Stimulated activated CD4-positive, alpha-beta T cell treated with anti-CD3 and anti-CD28 coated beads, TNF-alpha, amount 100 ng/mL, for 48 hours (primary cell): ENCODE measurements at places on chromosomes 4 and X.

- no peak for DNase-seq
These were observed 37.0 kb upstream of the NSG1 start for GRCh38 chr4:4349867-4350266.

GRCh38 chr4:170687751-170688150 is 598.0 kb upstream of the AADAT start:
- DNase-seq, result no peak

DNA sequence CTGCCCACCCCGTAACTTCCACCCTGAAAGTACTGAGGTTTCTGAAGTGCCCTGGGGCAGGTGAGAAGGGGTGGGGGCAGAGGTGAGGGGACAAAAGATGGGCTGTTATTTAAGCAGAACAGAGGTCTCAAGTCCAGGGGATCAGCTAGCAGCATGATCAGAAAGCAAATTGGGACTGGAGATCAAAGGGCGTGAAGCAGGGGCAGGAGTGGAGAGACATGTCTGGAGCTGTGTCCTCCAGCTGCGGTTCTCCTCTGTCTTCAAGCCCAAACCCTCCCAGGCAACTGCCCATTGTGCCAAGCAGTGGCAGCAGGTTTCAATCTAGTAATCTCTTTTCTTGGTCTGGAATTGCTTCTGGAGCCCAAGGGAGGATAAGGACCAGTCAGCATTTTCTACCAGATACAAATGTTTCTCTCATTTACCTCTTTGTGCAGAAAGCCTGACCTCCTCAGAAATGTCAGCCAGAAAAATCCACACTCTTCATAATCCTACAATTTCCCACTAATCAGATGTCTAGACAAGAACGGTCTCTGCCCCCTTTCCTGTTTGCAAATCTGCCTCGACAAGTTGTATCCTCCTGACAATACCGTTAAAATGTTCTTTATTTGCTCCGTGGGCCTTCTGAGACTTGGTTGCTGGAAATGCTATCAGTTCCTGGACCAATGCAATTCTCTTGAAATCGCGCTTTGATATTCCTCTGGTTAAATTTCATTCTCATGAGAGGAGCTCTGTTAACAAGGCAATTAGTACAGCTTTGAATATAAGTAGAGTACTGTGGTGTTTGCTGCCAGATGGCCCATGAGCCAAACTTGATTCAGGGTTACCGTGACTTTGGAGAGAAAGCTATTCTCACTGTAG is 23.2 kb upstream of the RASL11B start:
- no peak for DNase-seq

GRCh38 chr4:128782076-128782715 is 27.3 kb upstream of the JADE1 start:
- no peak for DNase-seq

DNA sequence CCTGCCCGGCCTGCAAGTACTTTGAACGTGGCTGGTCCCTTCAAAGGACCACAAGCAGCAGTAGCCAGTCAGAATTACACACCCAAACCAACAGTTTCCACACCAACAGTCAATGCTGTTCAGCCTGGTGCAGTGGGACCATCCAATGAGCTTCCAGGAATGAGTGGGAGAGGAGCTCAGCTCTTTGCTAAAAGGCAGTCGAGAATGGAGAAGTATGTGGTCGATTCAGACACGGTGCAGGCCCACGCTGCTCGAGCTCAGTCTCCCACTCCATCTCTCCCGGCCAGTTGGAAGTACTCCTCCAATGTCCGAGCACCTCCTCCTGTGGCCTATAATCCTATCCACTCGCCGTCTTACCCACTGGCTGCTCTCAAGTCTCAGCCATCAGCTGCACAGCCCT is 104.4 kb upstream of the MYOZ2 start:
- DNase-seq, result no peak

DNA sequence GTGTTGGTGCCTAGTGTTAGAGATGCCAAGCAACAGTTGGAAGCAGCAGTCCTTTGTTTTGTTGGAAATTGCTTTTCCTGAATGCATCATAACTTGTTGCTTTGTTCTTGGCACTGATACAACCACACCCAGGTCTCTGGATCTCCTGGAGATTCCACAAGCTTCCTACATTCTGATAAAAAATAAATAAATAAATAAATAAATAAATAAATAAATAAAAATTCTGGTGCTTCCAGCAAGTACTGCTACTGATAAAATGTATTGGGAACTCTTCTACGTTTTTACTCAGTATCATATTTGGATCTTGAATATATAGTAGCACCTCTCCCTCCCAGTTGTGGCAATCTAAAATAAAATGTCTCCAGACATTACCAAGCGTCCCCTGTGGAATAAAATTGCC is 62.7 kb upstream of the GRID2 start:
- no peak for DNase-seq

GRCh38 chr4:10730590-10730989 is 46.0 kb upstream of the CLNK start:
- DNase-seq, result no peak

- no peak for DNase-seq
These were observed 1900.8 kb upstream of the PCDH10 start for GRCh38 chr4:131248314-131248713.

- DNase-seq, result no peak
These were observed 8.2 kb upstream of the PWWP3B start for GRCh38 chrX:106159861-106160282.

DNA sequence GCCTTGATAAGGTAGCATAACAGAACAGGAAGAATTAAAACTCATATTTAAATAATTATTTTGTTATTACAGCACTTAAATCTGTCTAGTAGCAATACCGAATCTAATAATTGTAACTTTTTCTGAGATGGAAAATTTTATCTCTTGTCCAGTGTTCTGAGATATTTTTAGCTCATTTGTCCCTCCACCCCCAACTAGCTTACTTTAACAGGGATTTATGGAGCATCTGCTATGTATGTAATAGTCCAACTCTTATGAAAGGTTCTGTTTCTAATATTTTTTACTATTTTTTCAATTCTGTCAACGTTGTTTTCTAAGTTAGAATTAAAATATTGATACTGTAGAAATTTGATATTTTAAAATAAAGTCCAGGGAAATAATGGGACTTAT is 38.2 kb upstream of the NUDT6 start:
- no peak for DNase-seq

GRCh38 chr4:127421437-127421836 is 211.3 kb upstream of the INTU start:
- DNase-seq, result no peak

DNA sequence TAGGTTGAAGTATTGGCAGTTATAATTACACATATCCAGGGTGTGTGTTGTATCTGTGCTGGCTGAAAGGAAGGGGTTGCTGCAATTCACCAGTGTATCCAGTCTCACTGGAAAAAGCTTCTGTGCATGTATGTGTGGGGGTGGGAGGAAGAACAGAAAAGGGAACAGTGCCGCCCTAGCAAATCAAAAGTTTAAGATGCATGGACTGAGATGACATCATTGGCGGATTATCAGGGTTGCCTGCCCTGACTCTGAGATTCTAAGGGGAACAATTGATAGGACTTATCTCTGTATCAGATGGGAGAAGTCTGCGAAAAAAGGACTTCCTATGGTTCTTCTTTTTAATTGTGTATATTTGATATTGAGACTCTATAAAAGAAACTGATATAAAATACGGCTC is 3.5 kb downstream of the SLC25A43 start:
- DNase-seq, result no peak

DNA sequence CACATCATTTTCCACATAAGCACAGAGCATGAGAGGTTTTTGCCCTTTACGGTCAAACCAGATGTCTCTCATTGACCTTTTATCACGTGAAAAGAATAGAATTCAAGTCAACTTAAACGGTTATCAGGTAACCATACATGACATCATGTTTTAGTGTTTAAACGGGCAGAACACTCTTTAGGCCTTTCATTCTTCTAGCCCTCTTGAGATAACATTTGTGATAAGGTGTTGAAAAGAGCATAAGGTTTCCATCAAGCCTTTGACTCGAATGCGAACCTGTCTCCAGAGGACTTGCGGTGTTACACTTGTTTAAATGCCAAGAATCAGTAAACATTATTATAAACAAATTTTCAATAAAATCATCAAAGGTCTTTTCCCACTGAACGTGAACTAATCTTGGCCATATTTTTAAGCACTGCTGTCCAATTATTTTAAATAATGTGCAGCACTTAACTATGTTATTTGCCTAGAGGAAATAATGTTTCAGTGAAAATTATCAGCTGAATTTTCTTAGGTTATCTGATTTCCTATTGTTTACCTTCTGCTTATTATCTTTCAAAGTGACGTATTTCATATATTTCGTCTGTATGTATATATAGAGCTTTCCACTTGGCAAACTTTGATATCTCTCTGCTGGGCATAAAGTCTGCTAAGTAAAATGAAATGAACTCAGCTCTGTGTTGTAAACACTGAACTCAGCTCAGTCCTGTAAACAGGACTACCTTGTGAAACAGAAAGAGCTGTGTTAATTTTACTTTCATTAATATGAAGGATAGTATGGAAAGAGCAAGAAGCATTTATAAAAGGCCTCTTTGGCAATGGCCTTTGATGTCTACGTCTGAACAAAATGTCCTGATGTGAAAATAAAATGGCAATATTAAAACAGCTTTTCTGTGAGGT is 33.3 kb downstream of the TENM3 start:
- no peak for DNase-seq

DNA sequence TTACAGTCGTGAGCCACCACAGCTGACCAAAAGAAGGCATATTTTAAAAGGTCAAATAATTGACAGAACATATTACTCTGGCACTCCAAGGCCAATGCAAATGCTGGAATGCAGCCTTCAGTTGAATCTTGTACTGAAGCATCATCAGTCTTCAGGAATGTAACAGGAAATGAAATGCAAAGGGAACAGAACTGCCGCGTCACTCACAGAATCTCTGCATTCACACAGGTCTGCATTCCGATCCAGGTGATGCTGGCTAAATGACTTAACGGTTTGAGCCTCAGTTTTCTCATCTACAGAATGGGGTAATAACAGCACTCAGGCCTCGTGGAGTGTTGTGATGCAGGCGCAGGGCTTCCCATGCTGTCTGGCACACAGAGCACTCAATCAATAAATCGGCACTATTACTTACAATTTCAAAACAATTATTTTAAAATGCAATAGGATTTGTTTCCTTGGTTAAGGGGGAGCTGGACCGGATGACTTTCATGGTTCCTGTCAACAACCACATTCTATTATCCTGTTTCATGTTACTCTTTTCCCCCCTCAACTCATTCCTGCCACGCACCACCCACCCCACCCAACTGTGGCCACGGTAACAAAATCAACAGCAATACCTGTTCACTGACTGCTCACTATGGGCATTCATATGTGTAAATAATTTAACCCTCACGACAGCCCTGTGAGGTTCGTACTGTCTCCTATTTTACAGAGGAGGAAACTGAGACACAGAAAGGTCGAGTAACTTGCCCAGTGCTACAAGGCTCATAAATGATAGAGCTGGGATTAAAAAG is 32.4 kb downstream of the IGFBP7 start:
- DNase-seq, result no peak

GRCh38 chr4:142065086-142065647 is 428.8 kb downstream of the IL15 start:
- DNase-seq, result no peak

- DNase-seq, result no peak
These were observed 6.0 kb downstream of the AP1S2 start for GRCh38 chrX:15848576-15848975.

- peak; percentile 1 for DNase-seq
These were observed 93.2 kb upstream of the ATP8A1 start for GRCh38 chr4:42750091-42750490.

- no peak for DNase-seq
These were observed 338.8 kb downstream of the PPP3CA start for GRCh38 chr4:101008503-101008902.

GRCh38 chr4:146522869-146523205 is 1.1 kb upstream of the SLC10A7 start:
- no peak for DNase-seq

- no peak for DNase-seq
These were observed 143.2 kb downstream of the LHFPL1 start for GRCh38 chrX:112536544-112536943.

DNA sequence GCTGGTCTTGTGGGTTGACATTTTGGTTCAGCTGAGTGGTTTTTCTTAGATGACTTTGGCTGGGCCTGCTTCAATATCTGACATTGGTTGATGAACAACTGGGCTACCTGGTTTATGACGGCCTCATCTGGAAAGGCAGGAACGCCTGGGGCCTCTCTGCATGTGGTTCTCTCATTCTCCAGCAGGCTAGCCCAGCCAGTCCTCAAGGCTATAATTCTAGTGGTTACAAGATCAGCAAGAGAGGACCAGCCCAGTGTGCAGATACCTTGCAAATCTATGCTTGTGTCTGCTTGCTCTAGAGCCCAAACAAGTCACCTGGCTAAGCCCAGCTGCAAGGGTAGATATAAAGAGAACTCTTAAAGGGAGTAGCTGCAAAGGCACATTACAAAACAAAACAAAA is 214.2 kb upstream of the PUDP start:
- no peak for DNase-seq

- DNase-seq, result no peak
These were observed 689 bp downstream of the NR0B1 start for GRCh38 chrX:30308263-30309138.

- DNase-seq, result no peak
These were observed 11.4 kb downstream of the ADGRA3 start for GRCh38 chr4:22504447-22504846.

- no peak for DNase-seq
These were observed 4.0 kb upstream of the NKX3-2 start for GRCh38 chr4:13548059-13548983.

GRCh38 chr4:48058617-48059530 is 42.3 kb downstream of the NIPAL1 start:
- DNase-seq, result no peak

- DNase-seq, result no peak
These were observed 19.1 kb upstream of the ZXDA start for GRCh38 chrX:57929373-57929772.

GRCh38 chrX:74450803-74451449 is 29.6 kb downstream of the SLC16A2 start:
- DNase-seq, result no peak

DNA sequence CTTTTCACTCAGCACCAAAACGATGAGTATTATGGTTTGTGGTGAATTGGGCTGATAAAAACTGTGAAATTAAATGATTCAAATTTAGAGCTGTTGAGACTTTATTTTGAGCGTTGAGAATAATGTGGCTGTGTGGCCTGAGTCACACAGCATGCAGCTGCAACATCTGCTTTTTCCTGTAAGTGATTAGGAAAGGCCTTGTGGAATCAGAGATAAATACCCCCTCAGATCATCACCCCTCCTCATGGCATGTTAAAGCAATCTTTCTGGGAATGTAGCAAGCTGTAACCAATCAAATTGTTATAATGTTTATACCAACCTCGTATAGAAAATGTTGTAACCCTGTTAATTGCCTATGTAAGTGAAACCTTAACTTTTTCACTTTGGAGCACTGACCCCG is 90.0 kb upstream of the GRPR start:
- DNase-seq, result no peak
